ENCODE measurements at places on chromosomes 2 and 18.

- DNase-seq, result no peak
Measured at GRCh38 chr2:61478086-61478485, 7.2 kb upstream of the USP34 start.

DNA sequence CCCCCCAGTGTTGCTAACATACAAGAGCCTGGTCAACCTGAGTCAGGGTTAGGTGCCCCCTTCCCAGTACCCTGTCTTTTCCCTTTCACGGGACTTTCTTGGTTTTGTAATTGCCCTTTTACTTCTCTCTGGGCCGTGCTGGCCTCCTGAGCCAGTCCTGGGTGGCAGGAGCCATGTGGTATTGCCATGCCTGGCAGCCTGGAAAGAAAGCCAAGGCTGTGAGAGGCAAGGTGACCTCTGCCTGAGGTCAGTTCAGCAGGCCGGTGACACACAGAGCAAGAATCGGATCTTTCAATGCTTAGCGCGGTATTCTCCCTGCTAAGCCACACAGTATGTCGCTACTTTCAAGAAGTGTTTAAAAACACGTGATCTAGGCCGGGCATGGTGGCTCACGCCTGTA lies 52.3 kb downstream of the C18orf63 start:
- no peak for DNase-seq

DNA sequence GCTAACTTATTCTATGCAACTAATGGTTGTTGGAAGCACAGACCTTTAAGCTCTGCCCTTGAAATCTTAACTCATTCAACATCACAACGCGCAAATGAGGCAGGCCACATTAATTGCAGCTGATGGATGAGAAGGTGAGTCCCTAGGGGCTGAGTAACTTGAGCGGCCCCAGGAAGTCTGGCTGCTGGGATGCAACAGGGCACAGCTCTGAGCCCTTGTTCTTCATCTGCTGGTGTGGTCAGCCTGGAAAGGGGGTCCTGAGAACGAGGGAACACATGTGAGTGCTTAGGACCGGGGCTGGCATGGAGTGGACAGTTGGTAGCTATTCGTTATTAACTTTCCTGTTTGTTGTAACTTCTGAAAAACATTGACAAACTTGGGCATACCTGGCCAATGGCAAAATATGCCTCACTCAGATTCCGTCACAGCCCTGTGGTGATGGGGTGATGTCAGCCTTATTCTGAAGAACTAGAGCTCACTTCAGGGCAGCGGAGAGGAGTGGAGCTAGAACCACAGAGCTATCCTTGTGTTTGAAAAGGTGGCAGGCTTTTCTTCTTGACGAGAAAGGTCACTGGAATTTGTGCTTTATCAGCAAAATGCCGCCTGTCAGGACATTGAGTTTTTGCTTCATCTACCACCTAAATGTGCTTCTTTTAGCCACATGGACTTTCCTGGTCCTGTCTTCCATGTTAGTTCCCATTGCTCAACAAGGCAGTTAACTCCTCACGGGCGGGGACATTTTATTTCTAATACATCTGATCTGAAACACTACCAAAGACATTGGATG lies 145.9 kb upstream of the FHL2 start:
- no peak for DNase-seq

- no peak for DNase-seq
Measured at GRCh38 chr18:3777122-3777521, 327.1 kb downstream of the TGIF1 start.

GRCh38 chr2:96642564-96643360 lies at the start of gene FER1L5:
TSS of gene FER1L5 (plus strand) at chr2:96642764. CDS start at chr2:96642837, 73 bp downstream.
- DNase-seq, result no peak

- no peak for DNase-seq
Measured at GRCh38 chr18:47110492-47111274, 39.6 kb downstream of the HDHD2 start.

- no peak for DNase-seq
Measured at GRCh38 chr18:70249118-70249517, 39.7 kb upstream of the SOCS6 start.

GRCh38 chr18:65363011-65363410 lies 387.8 kb upstream of the CDH7 start:
- no peak for DNase-seq

DNA sequence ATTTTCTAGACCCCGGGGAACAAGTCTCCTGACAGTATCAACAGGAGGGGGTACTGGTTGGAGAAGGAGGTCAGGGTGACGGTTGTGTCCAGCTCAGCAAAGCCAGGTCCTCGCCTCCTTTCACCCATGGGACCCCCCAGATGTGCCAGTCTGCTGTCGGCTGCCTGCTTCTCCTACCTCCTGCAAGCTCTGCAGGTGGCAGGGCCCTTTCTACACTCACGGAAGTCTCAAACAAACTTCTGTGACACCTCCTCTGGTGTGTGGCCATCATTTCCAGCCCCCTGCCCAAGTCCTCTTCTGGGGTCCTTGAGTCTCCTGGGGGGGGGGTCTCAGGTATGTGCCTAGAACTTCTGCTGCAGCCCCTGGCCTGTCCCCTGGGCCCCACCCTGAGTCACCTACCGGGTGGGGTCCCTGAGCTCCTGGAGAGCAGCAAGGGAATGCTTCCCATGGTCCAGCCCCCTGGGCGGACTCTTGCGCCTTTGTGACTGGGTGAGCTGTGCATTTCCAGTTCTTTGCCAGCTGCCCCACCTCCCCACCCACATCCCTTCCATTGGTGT lies 12.8 kb downstream of the SH3RF3 start:
- no peak for DNase-seq

- no peak for DNase-seq
Measured at GRCh38 chr18:62106271-62106670, 80.6 kb downstream of the PIGN start.

- no peak for DNase-seq
Measured at GRCh38 chr18:41540237-41540871, 414.7 kb upstream of the PIK3C3 start.

- no peak for DNase-seq
Measured at GRCh38 chr2:191705084-191705483, 27.1 kb downstream of the NABP1 start.

DNA sequence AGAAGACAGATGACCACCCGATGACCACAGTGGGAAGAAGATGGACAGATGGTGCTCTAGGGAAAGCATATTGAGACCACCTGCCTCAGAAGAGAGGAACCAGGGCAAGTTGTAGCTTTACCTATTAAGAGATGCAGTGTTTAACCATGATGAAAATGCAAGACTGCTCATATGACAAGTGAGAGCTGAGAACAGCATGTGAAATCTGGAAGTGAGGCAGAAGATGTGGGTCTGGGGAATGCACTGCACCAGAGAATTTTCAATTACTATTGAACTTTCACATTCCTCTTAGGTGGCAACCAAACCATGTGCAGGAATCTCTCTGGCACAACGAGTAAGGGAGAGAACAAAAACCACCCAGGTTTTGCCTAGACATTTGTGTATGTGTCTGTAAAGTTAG lies 184.8 kb upstream of the CRIM1 start:
- DNase-seq, result no peak

GRCh38 chr2:143720095-143720664 lies 591.0 kb downstream of the ARHGAP15 start:
- DNase-seq, result no peak

GRCh38 chr18:46294318-46294717 lies 190.1 kb downstream of the HAUS1 start:
- no peak for DNase-seq

DNA sequence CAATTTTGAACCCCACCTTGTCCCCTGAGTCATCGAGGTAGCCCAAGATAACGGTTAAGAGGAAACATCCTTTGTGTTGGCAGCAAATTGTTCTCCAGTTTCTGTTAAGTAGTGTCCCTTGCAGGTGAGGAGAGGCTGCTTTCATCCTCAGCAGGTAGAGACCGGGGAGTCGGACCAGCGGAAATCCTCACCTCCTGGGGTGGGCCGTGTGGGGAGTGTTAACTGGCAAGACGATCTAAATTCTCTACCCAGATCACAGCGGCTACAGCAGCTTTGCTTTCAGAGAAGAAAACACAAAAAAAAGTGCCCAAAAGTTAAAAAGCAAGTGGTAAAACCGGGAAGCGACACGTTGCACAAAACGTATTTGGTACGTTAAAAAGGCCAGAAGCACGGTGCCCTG lies 63.2 kb downstream of the ADI1 start:
- DNase-seq, result no peak

GRCh38 chr2:219629976-219630695 lies 2.7 kb downstream of the SLC4A3 start:
- DNase-seq, result no peak
